ENCODE measurements at places on chromosomes 5 and 9. TPM values are rescaled to one million over a fixed set of nuclear protein-coding genes. Genes with fewer than 3 reads are reported as not detected.

DNA sequence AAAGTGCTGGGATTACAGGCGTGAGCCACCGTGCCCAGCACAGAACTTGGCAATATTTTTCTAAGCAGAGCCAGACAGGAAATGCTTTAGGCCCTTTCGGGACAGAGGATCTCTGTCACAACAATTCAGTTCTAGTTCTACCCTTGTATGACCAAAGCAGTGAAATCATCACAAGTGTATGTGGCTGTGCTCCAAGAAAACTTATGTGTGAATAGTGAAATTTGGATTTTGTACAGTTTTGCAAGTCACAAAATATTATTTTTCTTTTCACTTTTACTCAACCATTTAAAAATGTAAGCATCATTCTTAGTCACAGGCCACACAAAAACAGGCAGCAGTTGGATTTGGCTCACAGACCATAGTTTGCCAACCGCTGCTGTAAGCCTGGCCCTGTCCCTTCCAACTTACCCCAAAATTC, 20.4 kb upstream of the PRUNE2 start:
- no peak overlapping the region for H3K27ac ChIP-seq
- no peaks in the 10 kb centered on the region for H3K27me3 ChIP-seq
- no peaks in the 10 kb centered on the region for H3K36me3 ChIP-seq
- no peaks in the 10 kb centered on the region for H3K4me1 ChIP-seq

DNA sequence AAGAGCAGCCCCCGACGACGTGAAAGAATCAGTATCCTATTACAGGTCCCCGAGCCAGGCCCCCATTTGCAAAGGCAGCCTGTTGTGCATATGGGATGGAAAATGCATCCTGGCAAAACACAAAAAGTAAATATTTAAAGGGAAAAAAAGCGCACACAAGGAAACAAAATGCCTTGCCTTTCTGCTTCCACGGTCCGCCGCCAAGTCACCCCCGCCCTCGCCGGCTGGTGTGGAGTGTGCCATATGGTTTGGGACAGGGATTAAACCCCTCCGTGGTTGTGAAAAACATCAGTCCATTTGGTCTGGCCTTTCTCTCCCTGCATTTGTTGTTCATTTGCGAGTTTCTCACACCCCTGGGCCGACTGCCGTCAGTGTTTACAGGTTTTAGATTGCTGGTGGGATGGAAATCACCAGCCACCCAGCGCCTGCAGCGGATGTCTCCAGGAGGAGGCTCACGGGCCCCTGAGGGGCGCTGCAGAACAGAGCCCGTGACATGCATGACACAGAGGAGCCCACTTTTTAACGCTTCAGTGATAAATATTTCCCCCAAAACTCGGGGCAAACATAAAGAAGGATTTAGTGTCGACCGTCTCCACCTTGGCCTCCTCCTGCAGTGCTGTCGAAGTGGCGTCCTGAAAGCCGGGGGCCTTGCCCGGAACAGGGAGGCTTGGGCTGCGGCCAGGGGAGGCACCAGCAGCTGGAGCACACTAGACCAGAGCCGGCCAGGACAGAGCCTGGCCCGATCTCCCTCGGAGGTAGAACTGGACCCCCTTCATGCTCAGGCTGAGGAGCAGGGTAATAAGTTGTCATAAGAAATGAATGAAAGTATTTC, 161.5 kb downstream of the HSD17B3 start:
- no peak overlapping the region for H3K27ac ChIP-seq
- no peak overlapping the region for H3K4me3 ChIP-seq
- peaks cover 21% of the 10 kb centered on the region for H3K4me1 ChIP-seq
- H3K27me3 ChIP-seq: no peaks in the 10 kb centered on the region
- no peak for DNase-seq

- no peak for DNase-seq
- H3K36me3 ChIP-seq: no peaks in the 10 kb centered on the region
- peaks cover 2% of the 10 kb centered on the region for H3K4me1 ChIP-seq
- H3K27ac ChIP-seq: peak overlapping the region; percentile 64
- no peaks in the 10 kb centered on the region for H3K27me3 ChIP-seq
Measured at GRCh38 chr5:173010547-173011464, 27.2 kb downstream of the ATP6V0E1 start.

DNA sequence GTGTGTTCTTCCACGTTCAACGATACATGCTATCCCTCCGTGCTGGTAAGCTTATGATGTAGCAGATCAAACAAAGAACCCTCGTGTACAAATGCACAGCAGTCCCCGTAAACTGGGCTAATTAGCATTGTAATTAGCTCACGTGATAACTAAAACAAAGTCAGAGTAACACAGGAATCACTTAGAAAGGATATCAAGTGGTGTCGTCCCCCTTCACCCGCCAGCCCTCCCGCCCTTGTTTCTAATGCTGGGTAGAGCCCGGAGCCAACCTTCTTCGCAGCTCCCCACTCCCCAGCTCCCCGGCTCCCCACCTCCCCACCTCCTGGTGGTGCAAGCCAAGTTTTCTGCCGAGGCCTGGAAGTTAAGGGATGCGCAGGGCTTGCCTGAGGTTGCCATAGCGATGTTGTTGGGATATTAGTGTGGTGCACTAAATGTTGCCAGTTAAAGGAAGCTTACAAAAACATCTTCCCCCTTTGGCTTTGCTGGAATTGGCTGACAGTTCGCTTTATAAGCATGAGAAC, 357.9 kb upstream of the CCNH start:
- H3K27me3 ChIP-seq: peaks cover 22% of the 10 kb centered on the region
- H3K27ac ChIP-seq: no peak overlapping the region
- DNase-seq: no peak
- no peaks in the 10 kb centered on the region for H3K4me1 ChIP-seq

ST8SIA4 gene
- 38.5 TPM for total RNA-seq

ATP6V0E1 gene
- 385 TPM for total RNA-seq

TMEM215 gene
- not detected for total RNA-seq

TAL2 gene
- total RNA-seq: 0.41 TPM
